Activated naive CD4-positive, alpha-beta T cell treated with anti-CD3 and anti-CD28 coated beads, Interleukin-2, amount 50 U/mL, for 16 hours (primary cell): ENCODE measurements at places on chromosomes 2 and 18.
A peak's percentile ranks its signal among the peaks of the same experiment; 100 is the strongest.

DNA sequence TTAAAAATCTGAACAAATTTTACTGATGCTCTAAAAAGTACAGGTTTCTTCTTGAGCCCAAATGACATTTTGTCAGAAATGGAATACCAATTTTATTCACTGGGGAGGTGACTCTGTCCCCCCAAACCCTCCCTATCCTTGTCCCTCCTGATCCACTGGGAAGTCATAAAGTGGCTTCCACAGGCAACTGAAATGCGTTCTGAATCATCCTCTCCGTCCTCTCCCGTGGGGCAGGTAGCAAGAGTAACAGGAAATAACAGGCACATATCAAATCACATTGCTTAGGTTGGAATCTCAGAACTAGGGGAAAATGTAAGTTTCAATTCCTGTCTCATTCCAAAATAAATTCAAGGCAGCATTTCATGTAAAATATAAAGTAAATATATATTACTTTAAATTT is 44.5 kb downstream of the MYL12B start:
- DNase-seq, result no peak

DNA sequence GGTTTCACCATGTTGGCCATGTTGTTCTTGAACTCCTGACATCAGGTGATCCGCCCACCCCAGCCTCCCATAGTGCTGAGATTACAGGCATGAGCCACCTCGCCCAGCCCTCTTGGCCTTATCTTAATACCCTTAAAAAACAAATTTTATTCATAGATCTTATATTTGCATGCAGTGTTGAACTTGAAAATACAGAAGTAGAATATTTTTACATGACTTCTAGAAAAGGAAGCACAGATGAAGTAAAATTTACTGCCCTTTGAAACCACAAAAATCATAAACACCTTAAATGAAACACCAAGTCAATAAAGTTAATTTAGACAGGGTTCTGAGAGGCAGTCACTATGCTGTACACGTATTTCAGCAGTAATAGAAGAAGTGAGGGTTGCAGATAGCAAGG is 145.7 kb downstream of the CERS6 start:
- no peak for DNase-seq

GRCh38 chr2:218370410-218371063 is 11.5 kb upstream of the SLC11A1 start:
- no peak for DNase-seq

- DNase-seq, result no peak
Measured at GRCh38 chr2:43400508-43400907, 174.1 kb upstream of the ZFP36L2 start.

DNA sequence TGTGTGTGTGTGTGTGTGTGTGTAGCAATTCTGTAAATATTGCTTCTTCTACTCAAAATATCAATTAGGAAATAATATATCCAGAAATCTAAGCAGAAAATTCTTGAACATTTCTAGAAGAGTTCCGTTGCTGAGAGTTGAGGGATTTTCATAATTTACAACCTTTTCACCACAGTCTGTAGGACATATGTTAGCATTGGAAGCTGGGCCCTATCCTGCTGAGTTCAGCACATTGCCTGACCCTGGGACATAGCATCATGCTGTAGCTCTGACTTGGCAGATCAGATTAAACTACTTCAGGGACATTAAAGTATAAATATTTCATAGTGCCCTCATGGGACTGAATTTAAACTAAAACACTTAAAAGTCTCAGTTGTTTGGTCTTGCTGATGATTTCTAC is 129.2 kb upstream of the KCNH7 start:
- no peak for DNase-seq

- DNase-seq, result no peak
Measured at GRCh38 chr2:5479265-5479928, 212.8 kb upstream of the SOX11 start.

- no peak for DNase-seq
Measured at GRCh38 chr2:121284463-121285449, at the start of gene TFCP2L1. TSS of gene TFCP2L1 (minus strand) at chr2:121285202. CDS start at chr2:121285109, 93 bp downstream.

DNA sequence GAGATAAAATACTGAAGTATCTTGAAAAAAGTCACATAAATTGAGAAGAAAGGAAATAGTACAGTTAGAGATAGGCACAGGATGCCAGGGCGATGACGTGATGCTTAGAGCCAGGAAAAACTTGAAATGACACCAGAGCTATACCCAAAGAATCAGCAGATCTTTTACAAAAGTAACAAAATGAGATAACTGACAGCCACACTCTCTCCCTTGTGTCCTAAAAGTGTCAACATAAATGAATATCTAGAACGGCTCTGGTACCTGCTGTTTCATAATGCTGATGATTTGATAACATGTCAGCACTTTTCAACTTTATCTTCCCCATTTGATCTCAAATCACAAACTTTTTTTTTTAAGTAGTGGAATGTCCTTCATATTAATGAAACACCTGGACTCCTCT is 45.6 kb upstream of the ZC3H15 start:
- DNase-seq, result no peak

DNA sequence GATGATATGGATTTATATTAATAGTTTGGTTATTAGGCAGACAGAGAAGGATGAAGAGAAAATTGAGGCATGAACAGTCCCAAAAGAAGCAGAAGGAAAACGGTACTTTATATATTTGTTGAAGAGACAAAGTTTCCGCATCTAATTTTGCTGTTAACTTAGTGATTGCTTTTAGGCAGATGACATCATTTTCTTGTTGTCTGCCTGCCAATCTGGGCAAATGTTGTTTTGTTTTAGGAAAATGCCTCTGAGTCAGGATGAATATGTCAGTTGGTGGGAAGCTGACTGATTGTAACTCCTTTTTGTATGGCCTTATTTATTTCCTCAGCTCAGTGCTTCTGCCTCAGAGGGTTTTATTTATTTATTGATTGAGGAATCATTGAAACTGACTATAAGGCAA is 52.5 kb upstream of the CAVIN2 start:
- no peak for DNase-seq

DNA sequence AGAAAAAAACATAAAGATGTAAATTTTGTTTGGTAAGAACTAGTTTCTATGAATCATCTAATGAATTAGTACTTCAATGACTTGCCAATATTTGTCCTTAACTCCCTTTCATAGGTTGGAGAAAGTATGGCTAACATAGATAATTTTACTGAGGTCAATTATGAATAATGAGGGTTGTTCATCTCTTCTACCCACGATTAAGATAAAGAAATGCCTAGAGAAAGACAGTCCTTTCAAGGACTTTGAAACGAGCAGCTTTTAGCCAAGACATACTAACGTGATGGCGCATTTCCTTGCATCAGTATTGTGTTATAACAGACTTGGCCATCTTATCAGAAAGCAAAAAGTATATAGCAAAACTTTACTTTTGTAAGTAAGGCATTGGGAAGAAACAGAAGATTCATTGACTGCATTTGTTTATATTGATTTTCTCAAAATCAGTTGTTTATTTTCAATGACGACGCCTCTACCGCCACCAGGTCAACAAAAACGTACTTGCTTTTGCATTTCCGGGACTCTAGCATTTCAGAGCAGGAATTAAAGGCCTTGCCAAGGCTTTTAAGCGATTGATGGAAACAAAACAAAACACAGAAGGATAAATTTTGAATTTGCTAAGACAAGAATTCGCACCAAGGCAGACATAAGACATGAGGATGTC is 961 bp downstream of the RBM43 start:
- no peak for DNase-seq

GRCh38 chr2:149192427-149192826 is 138.0 kb upstream of the LYPD6 start:
- DNase-seq, result no peak

DNA sequence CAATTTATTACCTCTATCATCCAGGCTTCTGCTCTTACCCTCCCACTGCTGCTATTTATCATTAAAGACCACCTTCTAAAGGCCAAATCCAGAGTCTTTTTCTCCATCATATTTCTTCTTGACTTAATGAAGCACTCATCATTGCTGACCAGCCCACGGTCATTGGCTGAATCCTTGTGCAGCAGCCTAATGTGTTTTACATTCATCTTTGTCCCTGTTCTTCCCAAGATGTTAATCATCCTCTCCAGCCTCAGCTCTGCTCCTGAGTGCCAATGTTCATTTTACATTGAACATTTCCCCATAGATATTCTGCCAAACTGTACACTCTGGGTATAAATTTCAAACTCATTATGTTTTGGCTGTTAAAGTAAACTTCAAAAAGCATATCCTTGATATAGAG is 373.6 kb downstream of the NUP35 start:
- DNase-seq, result no peak

- DNase-seq, result no peak
Measured at GRCh38 chr2:195447323-195447975, 209.6 kb upstream of the SLC39A10 start.

- DNase-seq, result no peak
Measured at GRCh38 chr2:71789556-71790204, 336.3 kb downstream of the DYSF start.

- no peak for DNase-seq
Measured at GRCh38 chr2:29455200-29455860, 340.1 kb downstream of the CLIP4 start.

DNA sequence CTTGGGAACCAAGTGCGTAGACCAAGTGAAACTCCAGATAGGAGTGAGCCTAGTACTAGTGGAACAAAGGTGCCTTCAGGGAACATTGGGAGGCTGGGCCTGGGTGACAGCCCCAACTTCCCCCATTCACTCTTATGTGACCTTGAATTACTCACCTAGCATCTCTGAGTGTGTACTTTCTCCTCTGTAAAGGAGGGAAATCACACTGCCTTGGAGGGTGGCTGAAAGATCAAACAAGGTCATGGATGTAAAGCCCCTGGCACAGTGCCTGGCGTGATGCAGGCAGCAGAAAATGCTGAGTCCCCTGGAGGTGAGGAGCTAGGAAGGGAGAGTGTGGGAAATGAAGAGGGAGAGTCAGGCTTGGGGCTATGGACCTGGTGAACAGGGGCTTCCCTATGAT is 45.9 kb downstream of the MARCO start:
- no peak for DNase-seq

DNA sequence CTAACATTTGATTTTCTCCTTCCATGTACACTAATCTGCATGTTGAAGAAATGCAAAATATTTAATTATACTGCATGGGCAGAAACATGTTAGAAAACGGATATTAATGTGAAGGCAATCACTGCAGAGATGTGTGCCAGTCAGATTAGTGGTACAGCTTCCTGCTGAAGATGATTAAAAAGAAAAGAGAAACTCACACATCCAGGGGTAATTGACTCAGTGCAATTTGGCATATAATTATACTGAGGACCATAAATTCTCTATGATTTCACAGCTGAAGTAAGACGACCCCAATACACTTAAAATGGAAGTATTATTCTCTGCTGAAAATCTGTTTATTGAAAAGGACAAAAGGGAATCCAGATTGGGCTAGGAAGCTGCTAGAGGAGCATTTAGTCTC is 243.4 kb downstream of the TGIF1 start:
- DNase-seq, result no peak

- DNase-seq, result no peak
Measured at GRCh38 chr2:19580264-19580663, 221.8 kb upstream of the OSR1 start.

GRCh38 chr18:23970161-23971096 is 44.1 kb upstream of the TTC39C start:
- DNase-seq, result peak; percentile 34

GRCh38 chr2:98940102-98940501 is 4.1 kb upstream of the CRACDL start:
- DNase-seq, result no peak

DNA sequence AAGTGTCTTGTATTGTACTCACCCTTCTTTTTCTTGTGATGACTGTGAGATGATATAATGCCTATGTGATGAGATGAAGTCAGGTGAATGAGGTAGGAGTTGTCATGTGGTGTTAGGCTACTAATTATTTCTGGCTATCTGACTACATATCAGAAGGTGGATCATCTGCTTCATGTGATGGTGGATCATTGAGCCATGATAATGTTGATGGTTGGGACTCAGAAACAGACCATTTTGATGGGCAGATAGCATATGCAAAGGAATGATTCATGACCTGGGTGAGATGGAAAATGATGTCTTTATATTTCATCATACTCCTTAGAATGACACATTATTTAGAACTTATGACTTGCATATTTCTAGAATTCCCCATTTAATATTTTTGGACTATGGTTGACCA is 19.5 kb downstream of the ANKRD30B start:
- DNase-seq, result no peak

- DNase-seq, result no peak
Measured at GRCh38 chr2:31233231-31233630, 721 bp upstream of the EHD3 start.

- no peak for DNase-seq
Measured at GRCh38 chr2:109162999-109163398, 34.0 kb downstream of the SH3RF3 start.
